SJSA1 (cell line): ENCODE measurements at places on chromosomes 11 and 22.

DNA sequence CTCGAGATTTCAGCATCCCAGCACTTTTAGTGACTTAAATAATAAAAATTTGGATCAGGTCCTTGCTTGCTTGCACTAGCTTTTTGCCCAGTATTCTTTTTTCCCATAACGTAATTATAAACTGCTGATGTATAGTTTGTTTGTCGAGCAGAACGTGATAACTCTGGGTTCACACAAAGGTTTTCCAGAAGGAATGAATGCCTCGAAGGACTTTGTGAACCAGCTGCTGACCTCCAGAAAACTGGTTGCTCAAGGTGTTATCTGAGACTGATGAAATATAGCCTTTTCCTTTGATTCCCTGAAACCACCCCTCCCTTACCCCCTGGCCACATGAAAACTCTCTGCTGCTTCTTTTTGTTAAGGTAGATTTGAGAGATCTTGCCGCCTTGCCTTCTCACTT is 229.1 kb upstream of the CARD18 start:
- no peak overlapping the region for H3K4me3 ChIP-seq
- no peaks in the 10 kb centered on the region for H3K36me3 ChIP-seq
- no peak overlapping the region for H3K27ac ChIP-seq
- H3K4me1 ChIP-seq, result no peaks in the 10 kb centered on the region

- H3K4me1 ChIP-seq, result 0 out of 2 replicates have a peak, but pooled peaks cover 3% of the 10 kb centered on the region
- DNase-seq, result no peak
- H3K36me3 ChIP-seq, result peaks cover 55% of the 10 kb centered on the region
- no peaks in the 10 kb centered on the region for H3K27me3 ChIP-seq
- no peak overlapping the region for H3K4me3 ChIP-seq
- no peak overlapping the region for H3K27ac ChIP-seq
These were observed 3.0 kb downstream of the RPS25 start for GRCh38 chr11:119015054-119015611.

- no peaks in the 10 kb centered on the region for H3K27me3 ChIP-seq
- peaks cover 52% of the 10 kb centered on the region for H3K4me1 ChIP-seq
- DNase-seq, result no peak
- H3K4me3 ChIP-seq, result no peak overlapping the region
These were observed 25.7 kb downstream of the APOL5 start for GRCh38 chr22:35743326-35743860.

DNA sequence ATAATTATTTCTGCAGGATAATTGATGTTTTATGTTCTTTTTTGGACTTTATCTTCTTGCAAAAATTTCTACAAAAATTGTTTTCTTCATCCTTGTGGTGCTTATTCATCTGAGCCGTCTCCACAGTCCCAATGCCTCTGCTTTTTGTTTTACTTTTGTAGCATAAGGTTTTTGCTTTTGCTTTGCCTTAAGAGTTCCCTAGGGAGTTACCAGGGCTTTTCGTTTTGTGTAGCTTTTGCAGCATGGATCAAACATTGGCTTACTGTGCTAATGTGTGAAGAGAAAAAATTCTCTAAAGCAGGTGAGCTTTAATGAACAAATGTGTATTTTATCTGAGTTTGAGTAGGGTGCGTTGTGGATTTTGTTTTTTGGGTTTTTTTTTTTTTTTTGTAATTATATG is 11.8 kb downstream of the XBP1 start:
- no peak overlapping the region for H3K4me3 ChIP-seq
- H3K36me3 ChIP-seq, result peaks cover 72% of the 10 kb centered on the region
- H3K27ac ChIP-seq, result no peak overlapping the region
- DNase-seq, result no peak

- no peaks in the 10 kb centered on the region for H3K4me1 ChIP-seq
- no peaks in the 10 kb centered on the region for H3K27me3 ChIP-seq
These were observed 59.0 kb downstream of the NCAPD3 start for GRCh38 chr11:134164490-134165370.
